ENCODE measurements at places on chromosomes 6 and 20.

DNA sequence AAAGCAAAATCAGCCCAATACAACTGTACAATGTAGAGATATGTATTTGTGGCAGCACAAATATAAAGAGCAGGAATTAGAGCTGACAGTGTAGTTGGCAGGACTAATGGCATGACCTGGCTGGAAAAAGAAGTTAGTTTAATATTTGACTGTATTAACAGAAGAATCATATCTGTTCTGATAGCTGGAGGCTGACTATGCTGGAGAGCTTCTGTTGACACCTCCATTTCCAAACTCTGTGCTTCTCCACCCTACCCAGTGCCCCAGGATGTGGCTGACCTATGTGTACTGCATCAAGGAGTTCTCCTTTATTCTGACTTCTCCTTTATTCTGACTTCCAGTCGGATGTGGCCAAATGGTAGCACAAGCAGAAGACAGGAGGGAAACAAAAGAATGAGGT lies 299.3 kb downstream of the PKHD1 start:
- no peak for DNase-seq

DNA sequence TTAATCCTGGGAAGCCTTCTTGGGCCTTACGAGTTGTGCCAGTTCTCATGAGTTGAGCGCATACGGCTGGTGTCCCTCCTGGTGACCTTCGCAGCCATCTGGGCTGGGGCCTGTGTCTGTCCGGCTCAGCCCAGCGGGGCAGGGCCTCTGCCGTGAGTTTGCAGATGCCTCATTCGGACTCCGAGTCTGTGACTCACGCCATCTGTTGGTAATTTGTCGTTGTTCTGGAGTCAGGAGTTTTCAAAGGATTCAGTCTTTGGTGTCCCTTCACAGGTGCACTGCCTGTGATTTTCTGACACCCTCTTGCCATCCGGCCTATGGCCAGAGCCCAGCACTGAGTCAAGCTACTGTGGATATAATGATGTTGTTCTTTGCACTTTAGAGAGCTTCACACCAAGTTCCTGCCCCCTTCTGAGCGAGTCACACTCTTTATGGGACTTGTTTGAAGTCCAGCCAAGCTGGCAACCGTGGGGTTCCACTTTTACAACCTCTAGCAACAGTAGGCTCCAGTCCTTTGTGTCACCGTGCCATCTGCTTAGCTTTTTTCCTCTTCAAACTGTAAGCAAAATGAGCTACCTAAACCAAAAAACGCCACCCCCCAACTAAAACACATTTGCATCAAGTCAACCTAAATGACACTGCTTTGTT lies 175.6 kb downstream of the AIG1 start:
- DNase-seq: no peak

DNA sequence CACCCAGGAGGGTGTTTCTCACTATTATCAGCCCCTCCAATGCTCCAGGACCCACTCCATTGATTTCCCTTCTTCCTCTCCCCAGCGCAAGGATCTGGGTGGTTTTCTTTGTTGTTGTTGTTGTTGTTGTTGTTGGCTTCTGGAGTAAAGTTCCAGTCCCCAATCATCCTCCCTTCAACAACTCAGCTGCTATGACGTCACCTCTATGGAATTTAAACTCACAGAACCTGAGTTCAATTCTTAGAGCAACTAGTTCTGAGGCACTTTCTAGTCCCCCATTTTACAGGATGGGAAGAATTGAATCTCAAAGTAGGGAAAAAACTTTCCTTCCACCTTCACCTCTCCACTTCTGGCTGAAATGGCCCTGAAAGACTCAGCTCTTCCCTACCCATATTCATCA lies 9.7 kb upstream of the WFDC8 start:
- DNase-seq: no peak

DNA sequence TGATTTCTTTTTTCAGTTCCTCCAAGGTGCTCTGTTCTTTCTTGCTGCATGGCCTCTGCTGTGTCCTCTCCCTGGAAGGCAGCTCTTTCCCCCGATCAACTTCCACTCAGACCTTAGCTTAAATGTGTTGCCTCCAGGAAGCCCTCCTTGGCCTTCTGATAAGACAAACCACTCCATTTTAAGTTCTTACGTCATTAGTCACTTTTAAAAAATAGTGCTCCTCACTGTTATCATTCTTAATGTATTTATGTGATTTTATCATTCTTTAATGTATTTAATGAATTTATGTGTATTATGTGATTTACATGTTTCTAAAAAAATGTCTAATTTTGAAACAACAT lies 12.2 kb upstream of the MANBAL start:
- DNase-seq: no peak

- DNase-seq: no peak
Observed at GRCh38 chr6:79941489-79942151, 5.7 kb downstream of the ELOVL4 start.

DNA sequence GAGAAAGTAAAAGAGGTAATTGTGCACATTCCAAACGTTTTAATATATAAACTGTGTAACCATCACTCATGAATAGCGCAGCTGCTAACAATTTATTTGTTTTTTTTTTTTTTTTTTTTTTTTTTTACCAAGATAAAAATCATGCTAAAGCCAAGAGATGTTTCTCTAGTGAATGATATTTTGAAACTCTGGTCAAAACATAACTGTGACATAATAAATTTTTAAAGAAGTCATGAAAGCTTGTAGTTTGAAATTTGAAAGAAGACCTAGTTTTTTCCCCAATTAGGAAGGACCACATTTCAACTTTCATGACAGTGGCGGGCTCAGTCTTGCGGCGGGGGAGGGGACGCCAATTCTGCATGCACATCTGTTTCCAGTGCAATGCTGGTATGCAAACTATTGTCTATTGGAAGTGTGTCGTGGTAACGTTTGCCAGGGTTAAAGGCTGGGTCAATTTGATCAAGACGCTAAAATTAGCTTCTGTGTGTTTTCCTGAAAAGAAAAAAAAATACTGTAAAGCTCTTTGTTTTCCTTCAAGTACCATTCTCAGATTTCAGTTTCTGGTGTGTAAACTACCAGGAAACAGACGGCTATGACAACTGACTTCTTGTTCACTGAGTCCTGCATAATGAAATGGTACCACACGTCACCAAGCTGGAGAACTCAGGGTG lies 211.9 kb downstream of the FOXC1 start:
- no peak for DNase-seq

DNA sequence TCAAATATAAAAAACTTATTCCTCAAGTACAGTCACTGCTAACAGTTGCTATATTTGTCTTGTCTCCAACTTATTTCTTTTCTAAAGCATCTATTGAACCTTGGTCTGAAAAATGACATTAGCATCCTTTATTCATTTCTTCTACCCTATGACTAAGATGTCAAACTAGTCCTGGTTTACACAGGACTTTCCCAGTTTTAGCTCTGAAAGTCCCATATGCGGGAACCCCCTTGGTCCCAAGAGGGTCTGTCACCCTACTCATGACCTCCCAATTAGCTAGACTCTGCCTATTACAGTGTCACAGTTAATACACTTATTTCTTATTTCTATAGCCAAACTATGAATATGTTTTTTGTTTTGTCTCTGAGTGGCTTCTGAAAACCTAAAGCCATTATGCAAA lies 37.1 kb downstream of the PLEKHG1 start:
- DNase-seq: no peak

DNA sequence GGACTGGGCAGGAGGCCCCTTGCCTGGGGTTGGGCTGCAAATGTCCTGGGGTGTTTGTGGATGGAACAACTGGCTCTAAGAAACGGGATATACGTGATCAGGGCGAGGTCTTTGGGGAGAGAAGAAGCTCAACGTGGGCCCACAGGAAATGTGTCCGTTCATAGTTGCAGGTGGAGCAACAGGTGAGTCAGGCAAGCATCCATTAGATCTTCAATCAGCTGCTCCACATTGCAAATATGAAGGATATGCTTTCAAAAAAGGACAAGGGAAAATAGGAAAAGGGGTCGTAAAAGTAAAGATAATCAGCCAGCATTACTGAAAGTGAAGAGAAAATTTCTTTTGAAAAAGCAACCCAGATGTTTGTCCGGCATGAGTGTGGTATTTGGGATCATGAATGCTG lies 251.0 kb downstream of the CDH4 start:
- no peak for DNase-seq

- no peak for DNase-seq
Observed at GRCh38 chr6:105851606-105852005, 234.5 kb upstream of the PRDM1 start.

Data from stimulated activated CD8-positive, alpha-beta memory T cell treated with anti-CD3 and anti-CD28 coated beads, Interleukin-7, amount 100 ng/mL, for 1 hour (primary cell).